ENCODE measurements at places on chromosomes 3 and 15. TPM values are rescaled to one million over a fixed set of nuclear protein-coding genes. Genes with fewer than 3 reads are reported as not detected.

TFDP2 gene
- total RNA-seq = 76.0 TPM

GOLGA6D gene
- 0.37 TPM for total RNA-seq

ITIH3 gene
- total RNA-seq = not detected

- DNase-seq = no peak
Measured at GRCh38 chr15:92870010-92870591, 30.0 kb upstream of the CHD2 start.

DNA sequence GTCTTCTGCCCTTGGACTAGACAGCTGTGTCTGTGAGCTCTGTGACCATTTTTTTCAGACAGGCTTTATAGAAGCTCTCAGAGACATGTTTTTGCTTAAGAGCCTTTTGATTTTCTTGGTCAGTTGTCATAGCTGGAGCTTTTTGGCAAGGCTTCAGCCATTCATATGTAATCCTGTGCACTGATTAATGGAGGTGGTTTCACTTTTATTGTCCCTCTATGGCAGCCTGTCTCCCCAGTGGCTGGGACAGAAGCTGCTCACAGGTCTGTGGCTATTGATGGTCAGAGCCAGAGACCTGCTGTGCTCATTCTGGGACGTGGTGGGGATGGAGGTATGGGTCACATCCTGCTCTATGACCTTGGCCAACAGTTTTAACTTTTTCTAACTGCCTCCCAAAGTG is 226.6 kb upstream of the LRRFIP2 start:
- DNase-seq = no peak

GRCh38 chr15:34206011-34206410 is 3.9 kb downstream of the KATNBL1 start:
- no peak for DNase-seq

DNA sequence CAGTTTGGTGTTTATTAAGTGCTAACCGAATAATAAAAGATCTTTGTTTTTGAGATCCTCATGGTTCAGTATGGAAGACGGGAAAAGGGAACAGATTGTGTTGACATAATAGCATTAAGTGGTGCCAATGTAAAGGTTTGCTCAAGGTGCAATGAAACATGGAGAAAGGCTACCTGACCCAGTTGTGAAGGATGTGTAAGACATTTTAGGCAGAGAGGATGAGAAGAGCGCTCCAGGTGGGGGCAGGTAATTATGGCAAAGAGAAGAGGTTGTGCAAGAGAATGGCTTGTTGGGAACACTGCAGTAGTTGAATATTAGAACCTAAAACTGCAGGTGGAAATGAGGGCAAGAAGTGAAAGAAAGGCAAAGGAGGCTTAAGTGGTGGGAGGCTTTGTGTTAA is 140.8 kb downstream of the DIPK2A start:
- DNase-seq = no peak

DNA sequence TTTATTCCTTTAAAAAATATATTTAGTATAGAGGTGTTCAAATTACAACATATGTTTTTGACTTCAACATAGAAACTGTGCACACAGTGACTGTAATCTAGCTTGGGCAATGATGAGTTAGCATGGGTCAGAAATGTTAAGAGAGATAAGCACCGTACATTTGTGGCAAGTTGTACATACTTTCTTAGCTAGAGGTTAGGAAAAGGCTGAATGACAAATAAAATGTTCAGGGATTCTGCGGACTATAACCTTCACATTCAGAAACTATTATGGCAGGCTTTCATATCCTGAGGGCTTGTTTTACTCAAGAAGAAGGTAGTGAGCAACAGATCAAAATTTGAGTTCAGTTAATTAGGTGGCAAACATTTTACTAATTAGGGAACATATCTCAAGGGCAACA is 379.7 kb upstream of the EPHA6 start:
- no peak for DNase-seq

DNA sequence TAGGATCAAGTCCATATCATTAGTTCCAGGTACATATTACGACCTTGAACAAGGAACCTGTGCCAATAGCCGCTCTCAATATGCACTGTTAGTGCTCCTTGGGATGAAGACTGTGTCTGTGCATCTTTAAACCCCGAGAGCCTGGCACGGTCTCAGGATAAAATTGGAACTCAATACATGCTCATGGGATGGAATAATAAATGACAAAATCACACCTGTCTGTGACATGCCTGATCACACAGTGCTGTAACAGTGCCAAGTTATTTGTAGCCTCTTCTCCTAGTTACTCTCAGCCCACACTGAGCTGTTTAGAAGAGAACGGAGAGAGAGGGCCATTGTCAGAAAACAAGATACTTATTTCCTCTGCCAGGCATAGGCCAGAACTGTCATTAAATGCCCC is 82.2 kb downstream of the SSR3 start:
- DNase-seq = no peak

- DNase-seq = no peak
Measured at GRCh38 chr3:195172896-195173295, 98.1 kb downstream of the XXYLT1 start.

- DNase-seq = no peak
Measured at GRCh38 chr3:60094392-60094947, 1044.6 kb upstream of the CFAP20DC start.

Measured in H9 (cell line).